ENCODE measurements at places on chromosomes 4 and X. TPM values are rescaled to one million over a fixed set of nuclear protein-coding genes. Genes with fewer than 3 reads are reported as not detected.

DNA sequence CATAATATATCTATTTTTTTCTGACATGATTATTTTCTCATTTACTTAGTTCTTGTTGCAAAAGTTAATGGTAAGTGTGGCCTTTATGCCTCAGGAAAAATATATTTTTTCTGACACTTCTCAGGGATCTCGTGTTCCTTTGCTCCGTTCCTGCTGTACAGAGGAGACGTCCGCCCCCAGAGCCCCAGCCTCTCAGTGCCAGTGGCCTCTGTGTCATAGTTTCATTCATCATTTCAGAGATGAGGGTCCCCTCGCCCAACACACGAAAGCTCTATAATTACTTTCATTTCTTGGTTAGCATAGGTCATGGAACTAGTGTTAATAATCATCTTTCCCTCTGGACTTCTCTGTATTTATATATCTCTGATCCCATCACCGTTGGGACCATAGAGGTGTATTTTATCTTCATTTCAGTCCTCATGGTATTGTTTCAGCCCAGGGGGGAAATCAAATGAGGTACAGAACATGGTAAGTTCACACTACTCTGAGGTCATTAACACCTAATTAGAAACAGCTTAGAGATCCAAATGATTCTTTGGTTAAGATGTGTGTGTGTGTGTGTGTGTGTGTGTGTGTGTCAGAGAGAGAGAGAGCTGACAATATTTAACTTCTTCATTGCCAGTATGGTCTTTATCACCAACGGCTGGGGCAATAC is 631.1 kb upstream of the TENM3 start:
- DNase-seq, result no peak

DNA sequence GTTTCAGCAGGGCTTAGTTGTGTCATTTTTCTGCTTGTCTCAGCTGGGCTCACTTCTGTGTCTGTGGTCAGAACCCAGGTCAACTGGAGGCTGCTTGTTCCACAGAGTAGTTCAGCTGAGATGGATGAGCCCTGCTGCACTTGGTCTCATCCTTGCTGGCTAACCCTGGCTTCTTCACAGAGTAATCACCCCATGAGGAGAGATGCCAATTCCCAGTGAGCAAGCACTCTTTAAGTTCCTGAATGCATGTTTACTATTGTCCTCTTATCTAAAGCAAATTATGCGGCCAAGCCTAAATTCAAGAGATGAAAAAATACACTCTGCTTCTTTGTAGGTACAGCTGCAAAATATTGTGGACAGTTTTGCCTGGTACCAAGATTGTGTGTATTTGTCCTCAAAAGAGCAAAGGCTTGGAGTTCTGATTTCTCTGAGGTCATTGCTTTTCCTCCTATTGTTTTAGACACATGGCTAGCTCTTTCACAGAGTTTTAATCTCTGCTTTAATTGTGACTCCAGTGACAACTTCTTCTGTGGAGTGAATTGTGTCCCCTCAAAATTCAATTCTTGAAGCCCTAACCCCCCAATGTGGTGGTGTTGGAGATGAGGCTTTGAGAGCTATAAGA is 236.6 kb upstream of the ANKRD50 start:
- peak; percentile 78 for DNase-seq

DNA sequence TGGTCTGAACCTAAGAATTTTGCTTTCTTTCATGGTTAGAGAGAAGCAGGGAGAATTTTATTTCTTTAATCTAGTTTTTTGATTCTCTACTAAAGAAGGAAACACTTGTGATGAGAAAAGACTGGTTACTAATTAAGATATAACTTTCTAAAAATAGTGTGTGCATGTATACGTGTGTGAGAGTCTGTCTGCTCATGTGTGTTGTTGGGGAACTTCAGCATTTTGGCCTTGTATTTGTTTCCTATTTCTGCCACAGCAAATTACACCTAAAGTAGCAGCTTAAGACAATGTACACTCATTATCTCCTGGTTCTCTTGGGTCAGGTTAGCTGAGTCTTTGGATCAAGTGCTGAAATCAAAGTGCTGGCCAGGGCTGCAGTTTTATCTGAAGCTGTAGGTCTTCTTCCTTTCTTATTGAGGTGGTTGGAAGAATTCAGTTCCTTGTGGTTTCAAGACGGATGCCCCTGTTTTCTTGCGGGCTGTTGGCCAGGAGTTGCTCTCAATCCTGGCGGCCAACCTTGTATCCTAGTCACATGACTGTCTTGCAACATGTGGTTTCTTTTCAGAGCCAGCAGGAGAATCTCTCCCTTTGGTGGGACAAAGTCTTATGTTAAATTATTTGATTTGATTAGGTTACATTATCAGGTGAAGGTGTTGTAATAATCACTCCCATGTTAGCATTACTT is 188.4 kb upstream of the CLNK start:
- no peak for DNase-seq

DNA sequence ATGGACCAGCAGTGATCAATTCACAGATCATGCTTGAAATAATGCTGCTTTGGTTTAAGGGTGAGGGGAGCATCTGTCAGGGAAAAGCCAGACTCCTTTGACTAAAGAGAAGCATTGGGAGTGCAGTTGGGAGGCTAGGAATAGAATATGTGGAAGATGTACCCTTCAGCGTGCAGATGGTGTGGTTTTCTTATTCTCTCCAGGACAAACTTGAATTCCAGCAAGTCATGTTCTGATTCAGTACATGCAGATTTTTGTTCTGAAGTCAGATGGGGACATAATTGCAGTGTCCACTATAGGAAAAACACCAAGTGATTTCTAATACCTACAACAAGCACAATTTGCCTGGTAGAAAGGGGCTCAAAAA is 99.0 kb upstream of the LIMCH1 start:
- no peak for DNase-seq

- no peak for DNase-seq
Measured at GRCh38 chrX:68763481-68763880, 65.3 kb upstream of the EFNB1 start.

DNA sequence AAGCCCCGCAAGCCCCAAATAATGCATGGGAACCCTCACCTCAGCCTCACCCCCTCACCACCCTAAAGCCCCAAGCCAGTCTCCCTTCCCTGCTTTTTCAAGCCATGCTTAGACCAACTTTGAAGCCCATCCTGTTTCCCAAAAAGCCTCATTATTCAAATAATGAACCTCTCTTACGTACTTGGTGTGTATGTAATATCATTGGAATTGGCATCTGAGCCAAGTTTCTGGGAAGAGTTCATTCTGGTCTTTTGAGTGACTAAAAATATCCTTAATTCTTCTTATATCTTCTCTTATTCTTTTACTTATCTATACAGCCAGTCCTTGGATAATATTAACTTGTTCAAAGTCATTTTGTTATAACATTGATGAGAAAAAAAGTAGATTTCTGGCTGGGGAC is 875.8 kb upstream of the SLIT2 start:
- DNase-seq, result no peak

GRCh38 chr4:124631760-124632159 is 80.8 kb downstream of the ANKRD50 start:
- peak; percentile 99 for DNase-seq

GRCh38 chr4:61866378-61867030 is 666.4 kb downstream of the ADGRL3 start:
- no peak for DNase-seq

GRCh38 chrX:149950681-149951080 is 12.4 kb upstream of the EOLA2 start:
- peak; percentile 76 for DNase-seq

DNA sequence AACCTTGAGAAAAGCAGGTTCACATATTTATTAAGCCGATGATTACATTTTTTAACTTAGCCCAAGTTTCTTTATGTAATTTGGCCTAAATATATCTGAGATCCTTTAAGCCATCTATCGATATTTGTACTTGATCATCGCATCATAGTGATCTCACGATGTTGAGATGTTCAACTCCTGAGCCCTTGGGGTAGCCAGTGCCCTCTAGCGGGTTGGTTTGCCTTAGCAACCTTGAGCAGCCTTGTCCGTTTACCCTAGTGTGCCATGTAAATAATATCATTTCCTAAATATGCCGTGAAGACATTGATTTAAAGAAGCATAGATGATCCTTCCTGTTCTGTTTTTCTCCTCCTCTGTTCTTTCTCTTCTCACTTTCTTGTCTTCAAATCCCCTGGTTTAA is 432.2 kb downstream of the RPA4 start:
- no peak for DNase-seq

GRCh38 chr4:109441862-109442458 is 8.3 kb downstream of the SEC24B start:
- DNase-seq, result no peak

DNA sequence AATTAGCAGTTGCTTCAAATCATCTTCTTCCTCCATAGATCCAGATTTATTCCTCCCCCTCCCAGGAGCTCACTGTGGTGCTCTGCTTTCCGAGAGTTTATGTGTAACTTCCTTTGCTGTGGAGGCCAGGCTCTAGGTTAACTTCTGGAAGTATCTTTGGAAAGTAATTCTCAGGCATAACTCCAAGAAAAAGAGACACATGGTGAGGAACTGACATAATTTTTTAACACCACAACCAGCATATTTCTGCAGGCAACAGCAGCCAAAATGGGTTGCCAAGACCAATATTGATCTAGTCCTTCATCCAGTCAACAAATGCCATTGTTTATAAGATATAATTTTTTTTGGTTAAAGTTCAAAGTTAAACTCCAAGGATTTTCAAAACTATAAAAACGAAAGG is 114.5 kb upstream of the RBPJ start:
- DNase-seq, result peak; percentile 9

SPIN4 gene
- total RNA-seq, result 8.8 TPM

LGI2 gene
- not detected for total RNA-seq

FGFR3 gene
- 1.4 TPM for total RNA-seq

ZNF711 gene
- 6.2 TPM for total RNA-seq

NAP1L2 gene
- 2.2 TPM for total RNA-seq
